Fibroblast of gingiva (primary cell): ENCODE measurements at places on chromosomes 7 and 10.

- DNase-seq, result peak; percentile 53
Observed at GRCh38 chr10:2978111-2978510, 89.2 kb upstream of the PFKP start.

DNA sequence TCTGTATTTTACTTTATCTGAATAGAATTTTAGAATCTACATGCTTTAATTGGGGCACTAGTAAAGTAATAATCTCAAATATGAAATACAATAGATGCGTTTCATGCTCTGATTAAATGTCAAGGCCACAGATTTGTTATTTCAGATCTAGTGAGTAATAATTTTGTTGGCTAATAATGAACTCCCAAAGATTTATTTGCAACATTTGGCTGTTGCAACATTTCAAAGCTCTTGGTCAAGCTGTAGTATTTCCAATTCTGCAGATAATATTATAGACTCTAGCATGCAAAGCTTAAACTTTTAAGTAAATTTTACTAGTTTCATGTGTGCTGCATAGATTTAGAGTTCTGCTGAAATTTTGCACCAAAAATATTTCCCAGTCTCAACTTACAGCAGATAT is 16.7 kb downstream of the LRRN3 start:
- DNase-seq, result peak; percentile 76

GRCh38 chr10:132460691-132461090 is 63.7 kb downstream of the PWWP2B start:
- no peak for DNase-seq

GRCh38 chr10:114611617-114612016 is 46.5 kb downstream of the ABLIM1 start:
- DNase-seq, result no peak

DNA sequence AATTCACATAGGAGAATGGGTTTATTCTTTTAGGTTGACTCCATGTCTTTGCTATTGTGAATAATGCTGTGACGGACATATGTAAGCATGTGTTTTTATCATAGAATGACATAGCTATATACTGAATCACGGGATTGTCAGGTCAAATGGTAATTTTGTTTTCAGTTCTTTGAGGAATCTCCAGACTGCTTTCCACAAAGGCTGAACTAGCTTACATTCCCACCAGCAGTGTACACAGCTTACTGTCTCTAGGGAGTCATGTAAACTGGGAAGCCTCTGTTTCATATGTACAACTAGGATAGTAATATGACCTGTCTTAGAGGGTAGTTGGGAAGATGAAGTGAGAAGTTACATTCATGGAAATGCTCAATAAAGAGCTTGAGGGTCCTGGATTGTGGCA is 6.8 kb upstream of the C10orf120 start:
- DNase-seq, result no peak

DNA sequence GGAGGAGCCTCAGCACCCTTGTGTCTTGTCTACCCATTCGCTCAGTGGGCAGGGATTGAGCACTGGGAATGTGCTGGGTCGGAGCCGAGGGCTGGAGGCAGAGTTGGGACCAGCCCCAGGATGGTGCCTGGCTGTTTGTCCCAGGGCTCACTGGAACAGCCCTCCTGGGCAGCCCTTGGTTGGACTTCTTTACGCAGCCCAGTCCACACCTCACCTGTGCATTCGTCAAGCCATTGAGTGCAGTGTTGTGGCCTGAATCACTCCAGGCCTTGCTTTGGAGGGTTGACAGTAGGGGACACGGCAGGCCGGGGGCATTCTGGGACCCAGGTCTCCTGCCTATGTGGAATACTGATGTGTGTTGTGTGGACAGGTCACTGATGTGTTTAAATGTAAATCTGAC is 229.6 kb downstream of the MGMT start:
- no peak for DNase-seq

DNA sequence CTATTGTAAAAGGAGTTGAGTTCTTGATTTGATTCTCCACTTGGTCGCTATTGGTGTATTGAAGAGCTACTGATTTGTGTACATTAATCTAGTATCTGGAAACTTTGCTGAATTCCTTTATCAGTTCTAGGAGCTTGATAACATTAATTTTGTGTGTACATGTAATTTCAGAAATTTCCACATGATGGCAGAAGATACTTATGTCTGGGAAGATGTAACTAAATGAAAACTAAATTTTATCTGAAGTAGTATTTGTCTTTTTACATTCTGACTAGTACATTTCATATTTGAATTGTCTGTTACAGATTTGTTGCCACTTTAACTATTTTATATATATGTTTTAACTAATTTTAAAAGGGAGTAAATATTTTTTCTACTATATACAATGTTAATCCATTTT is 27.6 kb downstream of the SDHAF3 start:
- DNase-seq, result peak; percentile 34

DNA sequence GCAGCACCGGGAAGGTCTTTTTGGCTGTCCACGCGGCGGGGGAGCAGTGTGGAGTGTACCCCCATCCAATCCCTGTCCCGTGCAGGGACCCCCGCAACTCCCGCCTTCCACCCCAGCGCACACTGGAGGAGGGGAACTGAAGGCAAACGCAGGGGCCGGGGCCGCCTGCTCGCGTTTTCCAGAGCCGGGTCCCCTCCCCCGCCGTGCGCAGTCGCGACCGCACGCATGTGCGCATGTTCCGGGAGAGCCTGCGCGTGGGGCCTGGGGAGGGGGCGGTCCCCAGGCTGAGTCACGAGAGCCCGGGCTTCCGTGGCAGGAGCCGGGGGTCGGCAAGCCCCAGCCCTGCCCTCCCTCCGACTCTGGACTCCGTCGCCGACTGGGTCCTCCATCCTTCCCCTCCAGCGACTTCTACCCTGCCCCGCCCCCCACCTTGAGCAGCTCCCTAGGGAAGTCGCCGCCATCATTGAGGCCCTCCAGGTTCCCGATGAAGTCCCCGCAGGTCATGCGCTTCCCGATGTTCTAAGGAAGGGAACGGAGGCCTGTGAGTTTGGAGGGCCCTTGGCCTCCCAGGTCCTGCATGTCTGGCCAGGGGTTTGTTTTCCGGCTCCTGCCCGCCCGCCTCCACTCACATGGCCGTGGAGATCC is 8.0 kb downstream of the PSD start:
- no peak for DNase-seq

DNA sequence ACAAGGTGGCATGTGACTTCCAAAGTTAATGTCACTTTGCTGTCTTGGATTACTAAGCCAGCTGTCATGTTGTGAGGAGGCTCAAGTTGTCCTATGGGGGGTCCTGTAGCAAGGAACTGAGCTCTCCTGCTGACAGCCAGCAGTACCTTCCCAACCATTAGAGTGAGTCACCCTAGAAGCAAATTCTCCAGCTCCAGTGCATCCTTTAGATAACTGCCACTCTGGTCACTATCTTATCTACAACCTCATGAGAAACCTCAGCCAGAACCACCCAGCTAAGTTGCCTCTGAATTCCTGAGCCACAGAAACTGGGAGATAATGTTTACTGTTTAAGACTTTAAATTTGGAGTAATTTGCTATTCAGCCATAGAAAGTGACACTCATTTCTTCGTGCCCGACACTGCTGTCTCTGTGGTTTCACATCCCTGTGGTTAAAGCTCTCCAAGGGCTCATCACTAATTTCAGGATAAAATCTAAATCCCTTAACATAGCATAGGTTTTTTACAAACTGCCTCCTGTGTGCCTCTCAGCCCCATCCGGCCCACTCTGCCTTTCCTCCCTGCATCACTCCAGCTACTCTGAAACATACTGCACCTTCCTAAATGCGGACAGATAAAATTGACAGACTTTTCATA is 83.5 kb downstream of the PRR15 start:
- no peak for DNase-seq

- no peak for DNase-seq
Observed at GRCh38 chr7:139982927-139983920, 79.5 kb downstream of the PARP12 start.

GRCh38 chr7:128112018-128112780 is 81.0 kb upstream of the LRRC4 start:
- no peak for DNase-seq

GRCh38 chr10:31129880-31130405 is 98.3 kb upstream of the ZNF438 start:
- DNase-seq, result no peak

- no peak for DNase-seq
Observed at GRCh38 chr10:116815641-116816415, 33.5 kb upstream of the ENO4 start.

- no peak for DNase-seq
Observed at GRCh38 chr10:110215286-110216170, 8.1 kb downstream of the MXI1 start.

DNA sequence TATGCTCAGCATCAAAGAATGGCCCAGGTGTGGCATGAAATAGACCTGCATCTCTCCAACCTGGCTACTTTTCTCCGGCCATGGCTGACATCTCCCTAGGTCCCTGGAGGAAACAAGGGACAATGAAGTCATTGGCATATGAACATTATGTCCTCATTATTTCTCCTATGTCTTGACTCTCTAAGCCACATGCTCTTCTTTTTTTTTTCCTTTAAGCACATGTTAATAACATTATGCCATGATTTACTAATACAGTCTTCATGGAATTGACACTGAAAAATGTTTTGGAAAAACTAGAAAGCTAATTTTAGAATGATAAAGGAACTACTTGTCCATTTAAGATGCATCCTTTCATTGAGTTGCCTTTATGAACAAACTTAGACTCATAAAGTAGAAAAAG is 628.9 kb downstream of the TNS3 start:
- DNase-seq, result no peak

DNA sequence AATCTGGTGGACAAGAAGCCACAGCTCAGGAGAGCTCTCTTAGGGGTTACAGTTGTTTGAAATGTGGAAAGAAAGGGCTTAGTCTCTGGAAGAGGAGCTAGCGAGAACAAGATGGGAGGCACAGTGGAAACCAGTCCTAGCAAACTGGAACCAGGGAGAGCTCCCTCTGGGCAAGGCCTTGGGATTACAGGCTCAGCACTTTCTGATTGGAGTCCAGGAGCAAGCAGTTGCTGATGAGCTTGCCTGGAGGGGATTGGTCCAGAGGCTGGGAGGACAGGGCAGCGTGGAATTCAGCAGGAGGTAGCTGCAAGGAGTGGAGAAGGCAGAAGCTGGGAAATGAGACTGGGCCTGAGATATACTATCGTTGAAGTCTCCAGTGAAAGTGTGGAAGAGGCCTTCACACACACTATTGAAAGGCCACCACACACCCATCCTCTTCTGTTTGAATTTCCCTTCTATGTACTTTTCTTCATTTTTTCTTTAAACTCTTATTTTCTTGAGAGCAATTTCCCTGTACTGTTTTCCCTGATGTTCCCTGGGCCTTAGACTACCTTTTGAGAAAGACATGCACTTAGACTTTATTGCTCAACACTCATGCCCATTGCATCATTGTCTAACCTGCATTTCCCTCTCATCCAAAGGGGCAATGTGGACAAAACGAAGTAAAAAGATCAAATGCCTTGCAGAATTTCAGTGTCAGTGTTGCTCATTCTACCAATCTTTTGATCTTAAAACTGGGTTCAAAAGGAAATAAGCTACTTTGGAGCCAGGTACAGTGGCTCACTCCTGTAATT is 57.8 kb upstream of the LANCL2 start:
- DNase-seq, result no peak

GRCh38 chr10:84706875-84707274 is 378.5 kb downstream of the CCSER2 start:
- no peak for DNase-seq

GRCh38 chr10:70328967-70329366 is 45.2 kb upstream of the NPFFR1 start:
- DNase-seq, result no peak

DNA sequence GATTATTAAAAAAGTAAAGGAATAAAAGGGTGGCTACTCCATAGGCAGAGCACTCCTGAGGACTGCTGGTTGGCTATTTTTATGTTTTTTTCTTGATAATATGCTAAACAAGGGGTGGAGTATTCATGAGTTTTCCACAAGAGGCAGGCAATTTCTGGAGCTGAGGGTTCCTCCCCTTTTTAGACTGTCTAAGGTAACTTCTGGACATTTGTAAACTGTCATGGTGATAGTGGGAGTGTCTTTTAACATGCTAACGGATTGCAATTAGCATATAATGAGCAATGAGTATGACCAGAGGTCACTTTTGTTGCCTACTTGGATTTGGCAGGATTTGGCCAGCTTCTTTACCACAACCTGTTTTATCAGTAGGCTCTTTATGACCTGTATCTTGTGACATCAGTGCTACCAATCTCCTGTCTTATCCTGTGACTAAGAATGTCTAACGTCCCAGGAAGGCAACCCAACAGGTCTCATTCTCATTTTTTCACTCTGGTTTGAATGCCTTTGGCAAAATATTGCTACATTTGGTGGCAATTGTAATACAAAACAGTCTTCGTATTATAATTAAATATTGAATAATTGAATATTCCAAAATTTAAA is 587.8 kb upstream of the POM121L12 start:
- no peak for DNase-seq

DNA sequence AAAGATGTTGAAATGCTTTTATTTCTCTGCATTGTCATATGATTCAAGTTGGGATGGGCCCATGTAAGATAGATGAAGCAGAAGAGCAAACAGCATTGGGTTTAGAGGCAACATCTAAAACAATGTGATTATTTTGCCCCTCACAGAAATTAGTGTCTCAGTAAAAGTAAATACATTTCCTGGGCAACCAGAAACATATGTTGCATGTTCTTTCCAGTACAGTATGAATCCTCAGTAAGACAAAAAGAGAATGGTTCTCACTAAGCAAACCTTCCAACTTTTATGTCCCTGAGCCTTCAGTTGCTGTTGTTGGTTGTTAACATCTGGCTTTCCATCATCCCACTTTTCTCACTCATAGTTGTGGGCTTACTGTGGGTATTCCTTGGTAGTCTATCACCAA is 222.5 kb upstream of the PRPS1L1 start:
- no peak for DNase-seq

DNA sequence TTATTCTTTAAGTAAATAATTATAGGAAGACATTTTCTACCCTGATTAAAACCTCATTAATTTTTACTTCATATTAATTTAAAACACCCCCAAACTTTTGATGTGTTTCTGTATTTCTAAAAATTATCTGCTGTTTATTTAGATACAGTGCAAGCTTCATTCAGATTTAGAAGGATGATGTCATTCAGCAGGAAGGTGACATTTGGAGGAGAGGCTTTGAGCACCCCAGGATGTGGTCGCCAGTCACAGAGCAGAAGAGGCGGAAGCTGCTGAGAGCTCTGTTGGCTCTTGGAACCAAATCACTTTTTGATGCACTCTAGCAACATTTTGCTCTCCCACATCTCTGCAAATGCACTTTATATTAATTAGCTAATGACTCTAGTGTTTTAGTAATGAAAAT is 233.9 kb upstream of the CACNA2D1 start:
- DNase-seq, result no peak

DNA sequence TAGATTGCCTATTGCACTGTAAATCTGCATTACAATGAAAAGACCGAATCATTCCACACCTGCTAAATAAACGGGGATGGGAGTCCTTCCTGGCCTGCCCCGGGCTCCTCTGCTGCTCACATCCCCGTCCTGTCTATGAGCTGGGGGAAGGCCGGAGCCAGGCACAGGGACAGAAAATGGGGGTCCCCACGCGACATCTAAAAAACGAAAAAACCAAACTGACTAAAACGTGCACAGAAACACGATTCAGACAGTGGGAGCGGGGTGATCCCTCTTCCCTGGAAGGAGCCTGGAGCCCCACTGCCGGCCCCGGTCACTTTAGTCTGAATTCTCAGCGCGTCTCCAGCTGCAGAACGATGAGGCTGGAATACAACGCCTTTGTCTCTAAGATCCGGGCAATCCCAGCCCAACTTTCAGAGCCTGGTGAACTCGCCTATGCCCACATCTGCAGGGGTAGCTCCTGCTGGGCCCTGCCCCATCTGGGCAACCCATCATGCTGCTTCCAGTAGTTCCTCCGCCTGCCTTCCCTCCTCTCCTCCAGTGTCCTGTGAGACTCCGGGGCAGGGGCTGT is 78.0 kb downstream of the ADARB2 start:
- no peak for DNase-seq
